ENCODE measurements at places on chromosomes 1 and 21. TPM values are rescaled to one million over a fixed set of nuclear protein-coding genes. Genes with fewer than 3 reads are reported as not detected.

The CRNN gene
- not detected for polyA plus RNA-seq

The CD101 gene
- 4.3 TPM for polyA plus RNA-seq

DNA sequence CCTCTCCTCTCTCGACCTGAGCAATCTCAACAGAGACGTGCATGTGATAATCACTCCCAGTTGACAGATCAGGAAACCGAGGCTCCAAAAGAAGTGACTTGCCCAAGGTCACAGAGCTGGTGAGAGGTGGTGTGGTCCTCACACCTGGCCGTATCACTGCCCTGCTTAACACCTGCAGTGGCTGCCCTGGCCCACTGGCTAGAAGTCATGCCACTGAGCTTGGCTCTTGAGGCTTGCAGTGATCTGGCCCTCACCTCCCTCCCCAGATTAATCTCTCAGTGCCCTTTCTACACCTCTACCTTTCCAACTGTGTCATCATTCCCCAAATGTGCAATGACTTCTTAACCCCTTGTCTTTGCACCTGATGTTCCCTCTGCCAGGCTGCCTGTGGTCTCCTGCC is 38.8 kb downstream of the CDCP2 start:
- no peak for DNase-seq

The MROH9 gene
- not detected for polyA plus RNA-seq

The AK2 gene
- 124 TPM for polyA plus RNA-seq

The AGMAT gene
- 3.7 TPM for polyA plus RNA-seq

The SNX7 gene
- 23.6 TPM for polyA plus RNA-seq

DNA sequence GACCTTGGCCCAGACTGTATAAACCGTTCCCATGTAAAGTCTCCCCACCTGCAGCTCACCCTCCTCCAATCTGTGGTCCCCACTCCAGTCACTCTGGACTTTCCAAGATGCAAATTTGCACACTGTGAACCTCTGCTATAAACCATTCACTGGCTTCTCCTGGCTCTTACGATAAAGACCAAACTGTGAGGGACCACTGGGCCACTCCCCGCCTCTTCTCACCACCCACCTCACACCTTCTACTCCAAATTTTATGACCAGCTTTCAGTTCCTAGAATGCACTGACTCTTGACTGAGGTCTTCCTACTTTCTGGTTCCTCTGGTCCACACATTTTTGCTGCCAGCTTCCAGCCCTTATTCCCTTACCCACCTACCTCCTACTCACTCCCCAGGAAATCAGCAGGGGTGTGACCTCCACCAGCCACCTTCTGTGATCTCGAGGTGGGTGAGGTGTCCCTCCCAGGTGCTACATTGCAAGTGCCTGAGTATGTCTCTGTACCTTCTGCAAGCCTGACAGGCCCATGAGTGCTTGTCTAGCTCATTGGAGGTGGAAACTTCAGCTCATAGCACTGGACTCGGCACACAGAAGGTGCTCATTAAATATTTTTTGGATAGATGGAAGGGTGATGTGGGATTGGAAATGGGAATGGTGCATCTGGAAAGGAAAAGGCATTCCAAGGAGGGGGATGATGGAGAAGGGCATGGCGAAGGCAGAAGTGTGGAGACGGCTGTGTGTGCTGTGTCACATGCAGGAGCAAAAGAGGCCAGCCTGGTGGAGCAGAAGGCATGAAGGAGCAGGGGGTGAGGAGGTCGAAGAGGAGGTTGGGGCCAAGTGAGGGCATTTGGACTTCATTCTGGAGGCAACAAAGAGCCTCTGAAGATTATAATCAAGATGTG is 15.6 kb upstream of the CSF1 start:
- DNase-seq = no peak

The FCRL1 gene
- polyA plus RNA-seq = 0.25 TPM

GRCh38 chr1:26020941-26021646 is 481 bp upstream of the EXTL1 start:
- DNase-seq = no peak

- DNase-seq = no peak
Measured at GRCh38 chr1:23448846-23449245, 24.3 kb upstream of the TCEA3 start.

GRCh38 chr1:202671399-202671798 is 38.9 kb downstream of the SYT2 start:
- no peak for DNase-seq

DNA sequence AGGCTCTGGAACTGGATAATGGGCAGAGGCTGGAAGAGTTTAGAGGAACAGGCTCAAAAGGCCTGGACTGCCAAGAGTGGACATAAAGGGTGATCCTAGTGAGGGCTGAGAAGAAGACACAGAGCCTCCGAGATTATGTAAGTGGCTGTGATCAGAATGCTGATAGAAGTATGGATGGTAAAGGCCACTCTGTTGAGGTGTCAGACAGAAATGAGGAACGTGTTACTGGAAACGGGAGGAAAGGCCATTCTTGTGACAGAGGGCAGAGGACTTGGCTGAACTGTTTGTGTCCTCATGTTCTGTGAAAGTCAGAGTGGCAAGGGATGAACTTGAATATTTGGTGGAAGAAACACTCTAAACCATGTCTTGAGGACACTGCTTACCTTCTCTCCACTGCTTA is 6.7 kb upstream of the ABCG1 start:
- DNase-seq = no peak

GRCh38 chr1:1732381-1732780 is 8.2 kb upstream of the CDK11A start:
- DNase-seq = no peak

- DNase-seq = no peak
Measured at GRCh38 chr1:119324198-119324597, 44.4 kb upstream of the HAO2 start.

DNA sequence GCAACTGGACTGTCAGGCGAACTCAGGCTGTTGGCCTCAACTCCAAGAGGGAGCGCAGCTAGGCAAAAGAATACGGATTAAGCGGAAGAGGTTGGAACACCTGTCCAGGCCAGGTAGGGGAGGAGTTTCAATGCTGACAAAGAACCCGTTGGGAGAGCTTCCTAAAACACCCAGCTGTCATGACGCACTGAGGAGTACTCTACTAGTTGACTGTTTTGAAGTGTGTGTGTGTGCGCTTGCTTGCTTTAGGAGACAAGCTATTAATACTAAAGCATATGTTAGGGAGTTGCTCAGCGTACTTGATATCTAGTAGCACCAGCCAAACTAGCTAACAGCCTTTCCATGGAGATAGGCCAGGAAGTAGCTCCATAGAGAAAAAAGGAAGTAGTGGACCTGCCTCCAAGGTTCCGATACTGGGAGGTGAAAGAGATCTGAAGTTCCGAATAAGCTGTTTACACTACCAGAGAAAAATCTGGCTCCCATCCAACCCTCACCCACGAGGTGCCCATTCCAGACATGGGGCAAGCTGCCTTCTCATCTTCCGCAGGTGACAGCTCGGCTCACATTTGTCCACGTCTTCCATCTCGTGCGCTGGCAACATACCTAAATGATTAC is 974 bp upstream of the FNBP1L start:
- no peak for DNase-seq

DNA sequence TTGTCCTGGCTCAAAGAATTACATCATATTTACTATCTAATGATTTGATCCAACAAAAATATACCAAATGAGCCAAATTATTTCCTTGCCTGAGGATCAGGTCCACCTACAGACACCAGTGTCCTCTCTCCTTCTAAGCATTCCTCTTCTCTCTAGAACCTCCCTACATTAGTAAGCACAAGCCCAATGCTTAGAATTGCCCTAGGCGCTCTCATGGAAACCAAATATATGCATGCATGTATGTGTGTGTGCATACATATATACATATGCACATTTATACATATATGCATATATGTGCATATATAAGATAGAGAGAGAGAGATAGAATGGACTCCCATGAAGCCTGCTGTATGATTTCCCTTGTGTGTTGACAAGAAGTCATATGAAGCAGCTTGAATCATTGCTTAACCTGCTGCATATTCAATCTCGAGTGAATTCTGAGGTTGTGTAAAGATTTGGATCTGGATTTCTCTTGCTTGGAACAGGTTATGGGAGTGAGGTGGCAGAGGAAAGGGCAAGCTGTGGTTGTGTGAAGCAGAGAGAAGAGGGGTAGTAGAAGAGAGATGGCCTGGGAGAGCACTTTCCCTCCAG is 66.1 kb downstream of the SPAG17 start:
- DNase-seq = no peak

Measured in forelimb muscle (tissue), 1 donor.